ENCODE measurements at places on chromosomes 2 and 18.

DNA sequence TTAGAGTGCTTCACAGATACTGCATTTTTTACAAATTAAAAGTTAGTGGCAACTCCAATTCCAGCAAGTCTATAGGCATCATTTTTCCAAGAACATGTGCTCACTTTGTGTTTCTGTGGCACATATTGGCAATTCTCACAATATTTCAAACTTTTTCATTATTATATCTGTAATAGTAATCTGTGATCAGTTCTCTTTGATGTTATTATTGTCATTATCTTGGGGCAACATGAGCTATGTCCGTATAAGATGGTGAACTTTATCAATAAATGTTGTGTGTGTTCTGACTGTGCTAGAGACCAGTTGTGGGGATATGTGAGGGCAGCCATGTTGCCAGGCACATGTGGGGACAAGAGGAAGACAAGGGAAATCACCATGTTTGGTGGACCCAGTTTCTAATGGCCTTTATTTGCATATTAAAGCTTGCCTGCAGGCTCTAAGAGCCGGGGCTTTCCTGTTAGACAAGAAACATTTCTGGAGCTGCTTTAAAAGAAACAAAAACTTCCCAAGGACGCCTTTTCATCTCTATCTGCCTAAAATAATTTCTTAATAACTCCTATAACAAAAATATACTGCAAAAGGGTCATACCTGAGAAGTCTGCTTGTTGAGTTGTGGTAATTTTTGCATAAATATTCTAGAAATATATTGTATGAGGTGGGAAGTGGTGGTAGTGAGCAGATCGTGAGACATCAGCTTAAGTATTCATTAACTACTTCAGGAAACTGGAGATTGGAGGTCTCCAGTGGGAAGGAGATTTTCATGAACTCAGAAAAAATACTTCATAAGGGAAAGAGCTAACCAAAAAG, 37.2 kb downstream of the KYNU start:
- no peak for DNase-seq

GRCh38 chr2:192072778-192073177, 122.0 kb downstream of the TMEFF2 start:
- DNase-seq = no peak

DNA sequence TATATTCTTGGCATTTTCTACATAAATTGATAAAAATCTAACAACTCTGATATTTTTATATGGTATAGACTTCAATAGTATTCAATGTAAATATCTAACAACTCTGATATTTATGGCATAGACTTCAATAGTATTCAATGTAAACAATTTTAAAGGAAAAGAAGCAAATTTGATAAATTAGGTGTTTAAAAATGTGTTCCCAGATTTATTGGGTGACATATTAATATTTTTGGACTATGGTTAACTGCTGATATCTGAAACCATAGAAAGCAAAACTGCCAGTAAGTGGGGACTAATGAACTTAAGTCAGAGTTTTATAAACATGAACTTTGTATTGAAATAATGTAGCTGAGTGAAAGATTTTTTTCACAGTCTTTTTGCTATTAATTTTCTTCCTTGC, 1576.0 kb upstream of the DDX18 start:
- DNase-seq = no peak

GRCh38 chr18:67728364-67728763, 211.8 kb upstream of the DSEL start:
- no peak for DNase-seq

Measured in activated T-helper 1 cell treated with anti-CD3 and anti-CD28 coated beads, Interleukin-2, amount 50 U/mL, for 16 hours (primary cell).